Large intestine (tissue), 12 donors: ENCODE measurements at places on chromosomes 1 and 21.

DNA sequence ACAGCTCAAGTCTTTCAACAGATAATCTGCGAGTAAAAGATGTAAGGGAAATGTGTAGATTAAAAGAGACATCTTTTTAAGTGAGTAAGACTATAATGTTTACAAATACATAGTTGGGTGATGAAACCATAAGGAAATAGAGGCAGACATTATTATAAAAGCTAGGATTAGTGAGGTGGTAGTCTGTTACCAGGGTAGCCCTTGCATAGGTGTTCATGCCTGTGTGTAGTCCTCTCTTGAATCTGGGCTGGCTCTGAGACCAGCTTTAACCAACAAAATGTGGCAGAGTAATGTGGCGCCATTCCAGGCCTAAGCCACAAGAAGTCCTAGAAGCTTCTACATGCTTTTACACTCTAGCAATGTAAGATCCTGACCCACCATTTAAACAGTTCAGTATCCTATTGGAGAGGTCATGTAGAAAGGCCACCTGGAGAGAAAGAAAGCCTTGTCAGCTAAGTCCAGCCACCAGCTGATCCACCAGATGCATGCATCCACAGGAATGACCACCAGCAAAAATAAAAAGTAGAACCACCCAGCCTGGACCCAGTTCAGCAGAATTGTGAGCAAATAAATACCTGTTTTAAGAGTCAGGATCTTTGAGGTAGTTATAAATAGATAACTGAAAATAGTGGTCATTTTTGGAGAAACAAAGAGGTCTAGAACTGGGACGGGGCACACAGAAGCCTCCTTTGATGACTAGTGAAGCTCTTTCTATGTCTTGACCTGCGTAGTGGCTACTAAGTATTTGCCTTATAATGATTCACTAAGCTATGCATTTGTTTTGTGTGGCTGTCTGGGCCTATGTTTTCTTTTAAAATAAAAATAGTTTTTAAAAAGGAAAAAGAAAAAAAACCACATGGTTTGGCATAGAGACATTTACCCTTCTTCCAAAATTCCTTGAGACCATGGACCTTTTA is 8.1 kb downstream of the NIBAN1 start:
- DNase-seq, result no peak

DNA sequence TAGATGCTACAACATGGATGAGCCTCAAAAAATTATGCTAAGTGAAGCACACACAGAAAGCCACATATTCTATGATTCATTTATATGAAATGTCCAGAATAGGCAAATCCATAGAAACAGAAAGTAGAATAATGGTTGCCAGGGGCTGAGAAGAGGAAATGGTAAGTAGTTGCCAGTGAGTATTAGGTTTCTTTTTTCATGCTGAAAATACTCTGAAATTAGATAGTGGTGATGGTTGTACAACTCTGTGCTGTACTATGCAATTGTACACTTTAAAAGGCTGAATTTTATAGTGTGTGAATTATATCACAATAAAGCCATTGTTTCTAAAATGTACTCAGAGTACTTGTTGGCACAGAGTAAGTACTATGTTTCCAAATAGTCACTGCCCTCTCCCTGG is 15.5 kb upstream of the GFI1 start:
- DNase-seq, result no peak

GRCh38 chr1:212561501-212561931 is 47.0 kb upstream of the ATF3 start:
- no peak for DNase-seq

GRCh38 chr1:162578071-162578700 is 16.7 kb downstream of the UAP1 start:
- DNase-seq, result no peak

- DNase-seq, result no peak
These were observed 117.6 kb downstream of the NME7 start for GRCh38 chr1:169250022-169250421.

GRCh38 chr1:172394811-172395210 is 25.7 kb upstream of the C1orf105 start:
- no peak for DNase-seq

- no peak for DNase-seq
These were observed 68.9 kb downstream of the IFI44 start for GRCh38 chr1:78718566-78718965.

DNA sequence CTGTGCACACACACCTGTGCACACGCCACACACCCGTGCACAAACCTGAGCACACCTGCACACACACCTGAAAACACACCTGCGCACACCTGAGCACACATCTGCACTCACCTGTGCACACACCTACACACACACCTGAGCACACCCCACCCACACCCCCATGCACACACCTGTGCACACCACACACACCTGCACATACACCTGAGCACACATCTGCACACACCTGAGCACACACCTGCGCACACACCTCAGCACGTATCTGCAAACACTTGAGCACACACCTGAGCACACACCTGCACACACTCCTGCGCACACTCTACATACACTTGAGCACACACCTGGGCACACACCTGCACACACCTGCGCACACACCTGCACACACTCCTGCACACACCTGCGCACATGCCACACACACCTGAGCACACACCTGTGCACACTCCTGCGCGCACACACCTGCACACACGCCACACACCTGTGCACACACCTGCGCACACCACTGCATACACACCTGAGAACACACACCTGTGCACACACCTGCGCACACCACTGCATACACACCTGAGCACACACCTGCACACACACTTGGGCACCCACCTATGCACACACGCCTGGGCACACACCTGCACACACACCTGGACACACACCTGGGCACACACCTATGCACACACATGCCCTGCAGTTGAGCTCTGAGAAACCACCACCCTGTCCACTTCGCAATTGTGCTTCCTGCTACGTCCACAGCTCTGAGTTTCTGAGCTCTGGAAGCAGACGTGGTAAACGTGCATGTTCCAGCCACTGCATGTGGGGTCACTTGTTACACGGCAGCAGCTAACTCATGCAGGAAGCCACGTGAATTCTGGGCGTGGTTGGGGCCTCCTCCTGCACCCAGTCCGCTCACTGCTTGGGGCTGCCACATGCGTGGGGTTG is 8.0 kb upstream of the C1orf159 start:
- DNase-seq, result no peak

GRCh38 chr21:27146268-27146667 is 179.4 kb upstream of the ADAMTS5 start:
- no peak for DNase-seq

DNA sequence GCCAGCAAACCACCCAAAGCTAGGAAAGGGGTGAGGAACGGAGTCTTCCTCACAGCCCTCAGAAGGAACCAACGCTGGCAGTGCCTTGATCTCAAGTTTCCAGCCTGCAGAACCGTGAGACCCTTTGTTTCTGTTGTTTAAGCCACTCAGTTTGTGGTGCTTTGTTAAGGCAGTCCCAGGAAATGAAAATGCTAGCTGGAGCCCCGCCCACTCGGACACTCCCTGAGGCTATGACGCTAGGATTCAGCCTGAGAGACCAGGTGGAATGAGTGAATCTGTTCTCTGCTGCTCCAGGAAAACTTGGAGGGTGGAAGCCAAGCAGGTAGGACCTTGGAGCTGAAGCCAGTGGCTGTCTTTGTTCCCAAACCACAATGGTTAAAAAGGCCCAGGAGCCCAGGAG is 196.5 kb upstream of the POU3F1 start:
- DNase-seq, result peak; percentile 73

GRCh38 chr1:5423109-5423508 is 569.1 kb downstream of the NPHP4 start:
- peak; percentile 17 for DNase-seq

GRCh38 chr1:40983286-40983685 is 3.8 kb downstream of the CTPS1 start:
- DNase-seq, result no peak

- DNase-seq, result no peak
These were observed 94.9 kb downstream of the ZNF644 start for GRCh38 chr1:90926971-90927370.

DNA sequence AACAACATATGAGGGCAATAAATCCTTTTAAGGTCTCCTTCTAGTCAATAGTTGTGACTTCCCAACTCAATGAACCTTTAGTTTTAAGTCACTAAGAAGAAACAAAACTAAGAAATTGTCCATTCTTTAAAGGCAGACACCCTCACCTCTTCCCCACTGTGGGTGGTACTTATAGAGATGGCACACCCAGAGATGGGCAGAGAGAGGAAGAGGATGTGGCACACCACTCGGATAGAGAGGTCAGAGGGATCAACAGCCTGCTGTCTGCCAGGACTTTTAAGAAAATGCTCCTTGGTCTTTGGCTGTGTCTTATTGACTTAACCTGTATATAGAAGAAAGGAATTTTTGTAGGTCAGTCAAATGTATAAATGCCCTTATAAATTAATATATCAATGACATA is 45.1 kb downstream of the FASLG start:
- DNase-seq, result no peak

DNA sequence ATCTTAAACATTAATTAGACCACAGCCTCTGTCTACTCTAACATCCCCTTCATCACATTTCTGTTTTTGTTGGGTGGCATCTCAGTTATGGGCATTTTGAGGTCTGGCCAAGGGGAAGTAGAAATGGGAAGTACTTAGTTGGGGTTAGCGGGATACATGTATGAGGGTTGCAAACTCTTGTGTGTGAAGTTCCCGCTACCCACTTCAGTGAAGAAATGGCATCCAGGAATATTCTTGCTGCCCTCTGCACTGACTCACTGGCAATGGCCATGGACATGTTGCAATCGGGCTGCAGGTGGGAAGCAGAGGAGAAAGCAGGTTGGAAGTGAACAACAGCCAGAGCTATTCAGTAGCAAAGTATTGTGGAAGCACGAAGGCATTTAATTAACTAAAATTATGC is 7.4 kb downstream of the CD48 start:
- DNase-seq, result no peak

- DNase-seq, result no peak
These were observed 9.2 kb upstream of the PTPRC start for GRCh38 chr1:198629610-198630009.

- DNase-seq, result no peak
These were observed 27.1 kb downstream of the IPP start for GRCh38 chr1:45723248-45723930.

DNA sequence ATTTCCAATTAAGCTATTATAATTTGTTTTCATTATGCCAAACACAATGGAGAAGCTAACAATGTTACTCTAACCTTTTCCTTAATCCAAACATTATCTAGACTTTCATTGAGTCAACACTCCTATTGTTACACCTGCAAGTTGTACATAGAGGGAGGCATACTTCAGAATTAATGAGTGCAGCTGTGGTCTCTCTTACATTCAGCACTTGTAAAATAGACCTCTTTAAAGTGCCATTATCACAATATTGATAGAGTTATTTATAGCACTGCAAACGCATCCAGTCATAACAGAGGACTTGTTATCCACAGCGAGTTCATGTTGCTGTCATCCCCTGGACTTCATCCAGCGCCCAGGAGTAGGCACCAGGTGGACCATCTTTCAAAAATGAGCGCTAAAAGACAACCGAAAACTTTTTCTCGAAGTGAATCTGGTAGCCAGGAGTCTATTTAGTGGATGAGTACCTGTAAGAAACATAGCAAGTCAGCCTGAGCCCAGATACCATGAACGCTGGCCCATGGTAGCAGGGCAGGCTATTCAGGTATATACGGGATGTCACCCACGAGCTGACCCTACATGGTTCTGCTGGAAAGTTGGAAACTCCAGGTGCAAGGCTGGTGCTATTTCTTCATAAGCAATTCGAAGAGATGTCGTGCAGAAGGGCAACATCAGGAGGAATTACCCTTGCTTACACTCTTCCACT is 70.6 kb upstream of the NFIA start:
- DNase-seq, result no peak

DNA sequence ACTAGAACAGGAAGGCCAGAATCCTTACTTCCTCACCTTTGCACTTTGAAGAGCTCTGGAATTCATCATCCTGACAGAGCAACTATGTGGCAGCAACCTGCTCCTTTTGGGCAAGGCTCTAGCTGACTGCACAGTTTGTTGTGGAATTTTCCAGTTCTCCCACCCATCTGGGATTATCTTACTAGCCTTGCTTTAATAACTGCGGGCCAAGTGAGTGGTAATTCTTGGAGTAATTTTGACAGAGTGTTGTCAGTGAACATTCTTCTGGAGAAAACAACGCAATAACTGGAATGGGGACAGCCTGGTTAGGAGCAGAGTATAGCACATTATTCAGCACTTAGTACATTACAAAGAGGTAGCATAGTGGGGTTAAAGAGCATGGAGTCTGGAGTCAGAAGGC is 75.3 kb downstream of the NTMT2 start:
- DNase-seq, result no peak

GRCh38 chr1:234989479-234990327 is 138.9 kb downstream of the TOMM20 start:
- no peak for DNase-seq

GRCh38 chr1:111618081-111618480 is 1.5 kb upstream of the RAP1A start:
- no peak for DNase-seq
